ENCODE measurements at places on chromosomes 16 and 17.

DNA sequence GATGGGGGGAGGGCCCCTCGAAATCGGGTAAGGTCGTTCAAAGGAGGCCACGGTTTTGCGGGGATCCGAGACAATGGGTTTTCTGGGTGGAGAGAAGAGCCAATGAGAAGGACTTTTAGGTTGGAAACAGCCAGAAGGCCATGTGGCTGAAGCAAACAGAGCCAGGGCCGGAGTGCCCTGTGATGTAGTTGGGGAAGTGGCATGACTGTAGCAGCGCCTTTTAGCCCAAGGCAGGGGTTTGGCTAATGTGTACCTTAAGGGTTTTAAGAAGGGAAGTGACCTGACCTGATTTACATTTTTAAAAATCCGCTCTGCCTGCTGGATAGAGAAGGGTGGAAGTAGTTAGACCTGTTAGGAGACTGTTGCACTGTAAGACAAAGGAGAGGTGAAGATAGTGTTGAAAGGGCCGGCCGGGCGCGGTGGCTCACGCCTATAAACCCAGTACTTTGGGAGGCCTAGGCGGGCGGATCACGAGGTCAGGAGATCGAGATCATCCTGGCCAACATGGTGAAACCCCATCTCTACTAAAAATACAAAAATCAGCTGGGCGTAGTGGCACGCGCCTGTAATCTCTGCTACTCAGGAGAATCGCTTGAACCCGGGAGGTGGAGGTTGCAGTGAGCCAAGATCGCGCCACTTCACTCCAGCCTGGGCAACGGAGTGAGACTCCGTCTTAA lies 1.0 kb downstream of the LYRM1 start:
- DNase-seq: peak; percentile 9

DNA sequence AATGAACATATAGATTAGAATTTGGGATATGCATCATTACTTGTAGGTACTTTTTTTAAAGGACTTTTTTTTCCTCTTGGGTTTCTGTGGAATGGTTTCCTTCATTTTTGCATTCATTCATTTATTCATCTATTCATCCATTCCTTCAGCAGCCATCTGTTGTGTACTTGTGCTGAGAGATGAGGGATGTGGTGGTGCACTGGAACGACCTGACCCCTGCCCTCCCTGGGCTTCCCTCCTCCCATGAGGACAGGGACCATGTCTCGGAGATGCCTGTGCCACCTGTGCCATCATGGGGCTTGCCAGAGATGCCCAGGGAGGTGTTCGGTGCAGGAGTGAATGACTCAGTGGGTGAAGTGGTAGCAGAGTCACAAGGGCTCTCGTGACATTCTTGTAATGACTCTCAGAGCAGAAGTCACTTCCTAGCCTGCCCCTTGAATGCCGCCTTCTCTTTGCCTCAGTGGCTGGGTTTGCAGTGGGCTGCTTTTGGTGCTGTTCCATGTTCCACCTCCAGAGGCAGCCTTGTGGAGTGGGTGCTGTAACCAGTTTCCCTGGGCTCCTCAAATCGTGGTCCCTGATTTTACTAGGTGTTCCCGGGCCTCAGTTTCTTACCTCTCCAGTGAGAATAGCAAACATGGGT lies 43.9 kb downstream of the CLEC16A start:
- DNase-seq: no peak

- DNase-seq: no peak
These were observed 41.4 kb downstream of the DDX19A start for GRCh38 chr16:70388006-70388680.

GRCh38 chr17:70352834-70353233 lies 183.5 kb downstream of the KCNJ2 start:
- no peak for DNase-seq

- DNase-seq: no peak
These were observed 39.9 kb downstream of the USP32 start for GRCh38 chr17:60352071-60352470.

DNA sequence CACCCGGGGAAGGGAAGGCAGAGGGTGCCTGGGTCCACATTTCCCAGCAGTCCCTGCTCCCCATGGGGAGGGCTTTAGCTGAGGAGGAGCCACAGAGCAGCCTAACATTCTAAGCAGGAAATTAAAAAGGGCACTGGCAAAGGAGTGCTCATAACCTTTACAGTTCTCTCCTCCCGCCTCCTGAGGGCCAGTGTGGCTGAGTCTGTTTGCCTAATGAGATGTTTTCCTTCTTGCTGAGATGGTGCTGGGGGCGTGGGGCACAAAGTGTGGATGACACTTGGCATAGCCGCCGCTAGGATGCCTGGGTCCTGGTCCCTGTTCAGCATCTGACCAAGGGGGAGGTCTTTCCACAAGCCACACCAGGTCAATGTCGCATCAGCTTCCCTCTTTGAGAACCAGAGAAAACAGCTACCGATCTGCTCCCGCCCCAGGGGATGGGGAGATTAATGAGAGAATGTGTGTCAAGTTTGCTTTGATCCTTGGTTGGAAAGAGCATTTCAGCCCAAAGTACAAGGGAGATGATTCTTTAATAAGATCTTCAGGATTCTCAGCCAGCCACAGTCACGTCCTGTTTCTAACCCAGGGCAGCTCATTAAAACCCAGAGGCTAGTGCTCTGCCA lies 5.8 kb downstream of the KIF18B start:
- no peak for DNase-seq

- no peak for DNase-seq
These were observed 9.2 kb downstream of the TAF1C start for GRCh38 chr16:84177741-84178073.

DNA sequence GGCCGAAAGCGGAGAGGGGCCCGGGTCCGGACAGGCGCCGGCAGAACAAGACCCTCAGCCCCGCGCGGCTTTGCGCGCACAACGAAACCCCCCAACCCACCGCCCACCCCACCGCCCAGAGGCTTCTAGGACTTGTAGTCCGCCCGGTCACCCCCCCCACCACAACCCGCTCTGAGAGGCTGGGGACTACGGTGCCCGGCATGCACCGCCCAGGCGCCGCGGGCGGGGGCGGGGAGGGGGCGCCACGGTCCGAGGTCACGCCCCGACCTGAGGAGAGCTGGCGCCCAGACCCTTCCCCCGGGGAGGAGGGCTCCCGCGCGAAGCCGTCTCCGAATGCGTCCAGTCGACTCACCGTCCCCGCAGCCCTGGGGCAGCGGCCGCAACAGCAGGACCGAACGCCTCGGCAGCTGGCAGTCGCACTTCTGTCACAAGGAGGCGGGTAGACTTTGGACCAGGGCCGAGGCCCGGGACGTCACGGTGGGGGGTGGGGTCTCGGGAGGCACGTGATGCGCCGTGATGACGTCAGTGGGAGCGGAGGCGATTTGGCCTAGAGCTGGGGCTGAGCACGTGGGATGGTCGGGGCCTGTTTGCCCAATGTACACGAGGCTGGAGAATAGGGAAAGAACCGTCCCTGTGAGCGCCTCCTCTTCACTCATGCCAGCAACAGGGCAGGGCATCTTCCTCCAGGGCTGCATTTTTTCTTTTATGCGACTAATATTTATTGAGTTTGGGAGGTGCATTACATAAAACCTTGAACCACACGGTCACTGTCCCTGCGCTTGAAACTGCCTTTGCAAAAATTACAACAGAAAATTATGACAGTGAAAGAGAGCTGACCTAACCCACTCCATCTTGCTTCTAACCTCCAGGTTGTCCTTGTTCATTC lies at the start of gene CDIP1:
CDIP1 (minus strand) TSS at position 424 of the 886 bp plus-strand sequence. CDS start 24,643 bp downstream, outside the sequence.
- peak; percentile 84 for DNase-seq

DNA sequence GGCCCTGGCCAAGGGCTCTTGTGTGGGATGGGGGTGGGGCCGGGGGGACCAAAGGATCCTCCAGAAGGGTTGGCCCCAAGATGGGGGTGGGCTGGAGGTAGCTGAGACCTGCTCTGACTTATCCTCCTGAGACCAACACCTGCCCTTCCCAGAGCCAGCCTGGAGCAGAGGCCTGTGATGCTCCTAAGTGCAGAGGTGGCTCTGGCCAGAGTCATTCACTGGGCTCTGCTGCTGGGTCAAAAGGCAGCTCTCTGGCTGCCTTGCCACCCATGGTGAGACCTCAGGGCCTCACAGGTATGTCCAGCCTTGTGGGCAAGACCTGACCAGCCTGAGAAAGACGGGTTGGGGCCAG lies 393 bp downstream of the SERPINF2 start:
- DNase-seq: no peak

DNA sequence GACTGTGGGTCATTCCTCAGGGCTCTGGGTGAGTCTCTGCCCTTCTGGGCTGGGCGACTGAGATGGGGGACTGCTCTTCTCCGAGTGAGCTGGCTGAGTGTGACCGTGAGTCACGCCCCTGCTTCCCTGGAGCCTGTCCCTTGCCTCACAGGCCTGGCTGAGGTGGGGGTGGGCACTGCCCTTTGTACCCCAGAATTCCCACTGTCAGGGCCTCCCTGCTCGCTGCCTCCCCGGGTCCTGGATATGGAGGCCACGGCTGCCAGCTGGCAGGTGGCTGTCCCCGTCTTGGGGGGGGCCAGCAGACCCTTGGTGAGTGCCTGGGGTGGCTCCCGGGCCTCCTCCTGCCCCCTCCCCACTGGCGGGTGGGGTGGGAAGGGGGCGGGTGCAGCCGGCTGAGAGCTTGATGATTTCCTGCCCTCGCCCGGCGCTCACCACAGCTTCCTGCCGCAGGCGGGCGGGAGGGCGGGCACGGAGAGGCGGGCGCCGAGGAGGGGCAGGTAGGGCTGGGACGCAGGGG lies at the start of gene LAT:
LAT (plus strand) TSS at position 434 of the 517 bp plus-strand sequence. CDS start 366 bp downstream, outside the sequence.
- peak; percentile 87 for DNase-seq

DNA sequence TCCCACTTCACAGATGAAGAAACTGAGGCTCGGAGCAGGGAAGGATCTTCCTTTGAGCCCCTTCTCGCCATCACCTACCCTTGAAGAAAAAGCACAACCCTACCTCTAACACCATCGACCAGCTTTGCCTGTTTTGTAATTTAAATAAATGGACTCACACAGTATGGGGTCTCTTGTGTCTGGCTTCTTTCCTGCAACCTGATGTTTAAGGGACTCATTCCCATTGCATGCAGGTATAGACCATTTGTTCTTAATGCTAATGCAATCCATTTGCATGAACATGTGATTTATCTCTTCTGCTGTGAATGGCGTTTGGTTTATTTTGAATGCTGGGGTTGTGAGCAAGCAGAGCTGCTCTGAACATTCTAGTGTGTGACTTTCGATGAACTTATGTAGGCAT lies 150.8 kb upstream of the FOXF1 start:
- no peak for DNase-seq

DNA sequence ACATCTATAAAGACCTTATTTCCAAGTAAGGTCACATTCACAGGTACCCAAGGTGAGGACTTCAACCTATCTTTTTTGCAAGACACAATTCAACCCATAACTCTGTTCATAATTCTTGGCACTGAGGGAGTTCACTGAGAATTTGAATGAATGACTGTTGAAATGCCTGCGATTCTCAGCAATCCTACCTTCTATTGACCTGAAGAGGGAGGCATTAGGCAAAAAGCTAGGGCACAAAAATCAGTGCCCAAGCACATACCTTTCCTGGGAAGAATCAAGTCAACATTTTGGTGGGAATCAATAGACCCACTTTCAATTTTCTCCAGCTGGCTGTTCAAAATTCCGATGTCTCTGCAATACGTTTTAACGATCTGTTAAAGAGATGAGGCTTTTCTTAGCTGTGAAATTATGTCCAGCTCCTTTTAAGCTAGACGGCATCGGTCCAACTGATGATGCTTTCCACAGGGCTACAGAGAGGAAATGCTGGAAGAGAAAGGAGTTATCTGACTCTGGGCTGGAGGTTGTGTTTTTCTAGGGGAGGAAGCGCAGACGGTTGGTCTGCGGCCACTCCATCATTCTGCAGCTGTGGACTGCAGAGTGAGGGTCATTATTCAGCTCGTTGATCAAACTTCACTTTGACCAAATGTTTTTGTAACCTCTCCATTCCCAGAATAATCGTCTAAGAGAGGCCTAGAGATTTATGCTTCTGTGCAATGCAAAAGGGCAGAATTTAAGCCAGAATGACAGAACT lies 25.2 kb downstream of the BCO1 start:
- DNase-seq: no peak

All from CD8-positive, alpha-beta memory T cell (primary cell).